ENCODE measurements at places on chromosomes 6 and 20.
A peak's percentile ranks its signal among the peaks of the same experiment; 100 is the strongest.

DNA sequence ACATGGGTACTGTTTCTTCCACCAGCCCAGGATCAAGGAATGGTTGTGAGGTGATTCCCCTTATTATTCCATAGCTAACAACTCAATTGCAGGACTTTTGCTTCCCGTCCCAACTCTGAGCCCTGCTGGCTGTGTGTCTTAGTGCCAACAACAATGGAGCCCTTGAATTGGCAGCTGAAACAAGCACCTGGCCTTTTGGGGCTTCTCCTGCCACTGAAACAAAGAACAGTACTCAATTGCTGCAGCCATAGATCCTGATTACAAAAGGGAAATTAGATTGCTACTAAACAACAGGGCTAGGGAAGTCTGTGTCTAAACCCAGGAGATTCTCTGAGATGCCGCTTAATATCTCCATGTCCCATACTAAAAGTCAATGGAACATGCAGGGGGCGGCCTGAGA is 61.3 kb upstream of the CARMIL1 start:
- peaks cover 15% of the 10 kb centered on the region for H3K4me1 ChIP-seq
- no peak overlapping the region for H3K4me3 ChIP-seq
- no peak for DNase-seq
- H3K27me3 ChIP-seq, result no peaks in the 10 kb centered on the region
- H3K27ac ChIP-seq, result no peak overlapping the region

GRCh38 chr6:99091985-99092384 is 144.2 kb upstream of the FBXL4 start:
- no peak overlapping the region for H3K4me3 ChIP-seq
- no peak for DNase-seq
- H3K27me3 ChIP-seq, result peaks cover 24% of the 10 kb centered on the region
- no peaks in the 10 kb centered on the region for H3K36me3 ChIP-seq

- H3K27ac ChIP-seq, result peak overlapping the region; percentile 98
- H3K4me1 ChIP-seq, result peaks cover 42% of the 10 kb centered on the region
- 0 out of 2 replicates have a peak, but pooled peaks cover 6% of the 10 kb centered on the region for H3K36me3 ChIP-seq
- no peaks in the 10 kb centered on the region for H3K27me3 ChIP-seq
Measured at GRCh38 chr6:142300758-142301650, 803 bp upstream of the ADGRG6 start.

DNA sequence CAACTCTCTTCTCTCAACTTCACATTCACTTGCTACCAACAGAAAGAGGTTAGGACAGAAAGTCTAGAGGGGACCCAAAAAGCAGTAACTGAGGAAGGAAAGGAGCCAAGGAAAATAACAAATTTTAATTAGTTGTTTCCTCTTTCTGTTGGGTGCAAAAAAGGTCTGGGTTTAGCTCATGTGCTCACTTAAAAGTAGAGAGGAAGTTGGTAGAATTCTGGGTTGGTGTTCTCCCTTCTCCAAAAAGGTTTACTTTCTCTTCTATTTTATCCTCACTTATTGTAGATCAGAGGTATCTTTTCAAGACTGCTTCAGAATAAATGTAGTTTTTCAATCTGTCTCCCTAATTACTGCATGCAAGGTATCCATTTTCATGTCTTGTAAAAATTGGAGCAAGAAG is 42.8 kb downstream of the MAP3K7 start:
- H3K36me3 ChIP-seq, result peaks cover 89% of the 10 kb centered on the region
- H3K27me3 ChIP-seq, result no peaks in the 10 kb centered on the region
- H3K4me3 ChIP-seq, result no peak overlapping the region
- DNase-seq, result no peak
- no peak overlapping the region for H3K27ac ChIP-seq

DNA sequence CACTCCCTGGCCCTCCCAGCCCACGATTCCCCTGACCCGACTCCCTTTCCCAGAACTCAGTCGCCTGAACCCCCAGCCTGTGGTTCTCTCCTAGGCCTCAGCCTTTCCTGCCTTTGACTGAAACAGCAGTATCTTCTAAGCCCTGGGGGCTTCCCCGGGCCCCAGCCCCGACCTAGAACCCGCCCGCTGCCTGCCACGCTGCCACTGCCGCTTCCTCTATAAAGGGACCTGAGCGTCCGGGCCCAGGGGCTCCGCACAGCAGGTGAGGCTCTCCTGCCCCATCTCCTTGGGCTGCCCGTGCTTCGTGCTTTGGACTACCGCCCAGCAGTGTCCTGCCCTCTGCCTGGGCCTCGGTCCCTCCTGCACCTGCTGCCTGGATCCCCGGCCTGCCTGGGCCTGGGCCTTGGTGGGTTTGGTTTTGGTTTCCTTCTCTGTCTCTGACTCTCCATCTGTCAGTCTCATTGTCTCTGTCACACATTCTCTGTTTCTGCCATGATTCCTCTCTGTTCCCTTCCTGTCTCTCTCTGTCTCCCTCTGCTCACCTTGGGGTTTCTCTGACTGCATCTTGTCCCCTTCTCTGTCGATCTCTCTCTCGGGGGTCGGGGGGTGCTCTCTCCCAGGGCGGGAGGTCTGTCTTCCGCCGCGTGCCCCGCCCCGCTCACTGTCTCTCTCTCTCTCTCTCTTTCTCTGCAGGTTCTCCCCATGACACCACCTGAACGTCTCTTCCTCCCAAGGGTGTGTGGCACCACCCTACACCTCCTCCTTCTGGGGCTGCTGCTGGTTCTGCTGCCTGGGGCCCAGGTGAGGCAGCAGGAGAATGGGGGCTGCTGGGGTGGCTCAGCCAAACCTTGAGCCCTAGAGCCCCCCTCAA is at the start of gene LTA:
LTA (plus strand) TSS at position 249 of the 871 bp plus-strand sequence; CDS start at position 703, 454 bp downstream.
- no peak within 1 kb of the TSS for H3K4me3 ChIP-seq
- no peak within 1 kb of the TSS for H3K27ac ChIP-seq
- no peaks in the 10 kb centered on the region for H3K27me3 ChIP-seq
- H3K36me3 ChIP-seq, result no peaks in the 10 kb centered on the region
- no peaks in the 10 kb centered on the region for H3K4me1 ChIP-seq

- H3K4me3 ChIP-seq, result no peak overlapping the region
- H3K36me3 ChIP-seq, result no peaks in the 10 kb centered on the region
- H3K4me1 ChIP-seq, result no peaks in the 10 kb centered on the region
- no peak overlapping the region for H3K27ac ChIP-seq
- DNase-seq, result no peak
- no peaks in the 10 kb centered on the region for H3K27me3 ChIP-seq
Measured at GRCh38 chr6:63910863-63911551, 275.4 kb downstream of the PHF3 start.

- H3K36me3 ChIP-seq, result peaks cover 65% of the 10 kb centered on the region
- H3K4me3 ChIP-seq, result no peak overlapping the region
- no peaks in the 10 kb centered on the region for H3K27me3 ChIP-seq
- DNase-seq, result no peak
- H3K4me1 ChIP-seq, result peaks cover 7% of the 10 kb centered on the region
Measured at GRCh38 chr6:31791324-31792089, 4.0 kb downstream of the VARS1 start.

DNA sequence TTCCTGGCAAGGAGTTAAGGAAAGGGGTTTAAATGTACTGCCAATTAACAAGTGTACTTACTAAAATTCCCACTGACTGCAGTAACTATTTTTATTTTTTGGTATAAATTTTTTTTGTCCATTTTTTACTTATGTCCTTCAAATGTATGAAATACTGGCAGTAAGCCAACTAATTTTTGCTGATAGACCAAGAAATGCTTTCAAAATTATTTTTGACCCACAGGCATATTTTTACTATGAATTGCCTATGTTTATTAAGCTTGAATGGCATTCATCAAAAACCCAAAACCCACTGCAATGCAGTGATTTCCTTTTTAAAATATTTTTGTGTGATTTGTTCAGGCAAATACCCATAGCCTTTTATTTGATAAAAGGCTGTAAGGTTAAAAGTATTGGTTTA is 560.1 kb downstream of the UTRN start:
- no peak for DNase-seq
- no peaks in the 10 kb centered on the region for H3K4me1 ChIP-seq
- H3K27me3 ChIP-seq, result no peaks in the 10 kb centered on the region
- no peak overlapping the region for H3K27ac ChIP-seq

Data from RWPE2 (cell line).